ENCODE measurements at places on chromosomes 12 and 14.

DNA sequence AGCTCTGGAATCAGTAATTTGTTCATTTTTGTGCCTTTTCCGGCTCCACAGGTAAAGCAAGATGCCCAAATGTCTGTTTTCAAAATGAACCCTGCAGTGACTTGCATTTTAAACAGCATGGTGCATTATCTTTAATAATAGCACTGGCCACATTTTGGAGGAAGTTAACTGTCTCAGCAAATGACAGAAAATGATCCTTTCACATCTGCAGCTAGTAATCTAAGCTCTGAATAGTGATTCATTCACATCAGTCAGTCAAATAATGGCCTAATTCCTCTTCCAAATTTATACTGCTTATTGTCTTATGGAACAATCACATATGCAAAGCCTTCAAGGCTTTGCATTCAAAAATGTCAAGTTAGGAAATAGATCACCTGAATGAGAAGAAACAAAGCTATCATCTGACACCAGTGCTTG, 75.6 kb downstream of the PPM1H start:
- no peak for DNase-seq

DNA sequence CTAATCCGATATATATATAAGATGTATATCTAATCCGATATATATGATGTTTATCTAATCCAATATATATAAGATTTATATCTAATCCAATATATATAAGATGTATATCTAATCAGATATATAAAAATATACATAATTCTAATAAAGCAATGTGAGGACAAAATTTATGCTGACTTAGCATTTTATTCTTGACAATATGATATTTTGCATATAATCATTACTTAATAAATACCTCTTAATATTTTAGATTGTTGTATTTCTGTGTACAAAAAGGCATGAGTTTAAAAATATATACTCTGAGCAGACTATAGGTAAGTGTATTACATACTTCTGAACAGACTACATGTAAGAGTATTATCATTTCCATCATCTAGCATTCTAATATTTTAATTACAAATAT, 18.9 kb downstream of the GLIPR1L2 start:
- DNase-seq, result no peak

DNA sequence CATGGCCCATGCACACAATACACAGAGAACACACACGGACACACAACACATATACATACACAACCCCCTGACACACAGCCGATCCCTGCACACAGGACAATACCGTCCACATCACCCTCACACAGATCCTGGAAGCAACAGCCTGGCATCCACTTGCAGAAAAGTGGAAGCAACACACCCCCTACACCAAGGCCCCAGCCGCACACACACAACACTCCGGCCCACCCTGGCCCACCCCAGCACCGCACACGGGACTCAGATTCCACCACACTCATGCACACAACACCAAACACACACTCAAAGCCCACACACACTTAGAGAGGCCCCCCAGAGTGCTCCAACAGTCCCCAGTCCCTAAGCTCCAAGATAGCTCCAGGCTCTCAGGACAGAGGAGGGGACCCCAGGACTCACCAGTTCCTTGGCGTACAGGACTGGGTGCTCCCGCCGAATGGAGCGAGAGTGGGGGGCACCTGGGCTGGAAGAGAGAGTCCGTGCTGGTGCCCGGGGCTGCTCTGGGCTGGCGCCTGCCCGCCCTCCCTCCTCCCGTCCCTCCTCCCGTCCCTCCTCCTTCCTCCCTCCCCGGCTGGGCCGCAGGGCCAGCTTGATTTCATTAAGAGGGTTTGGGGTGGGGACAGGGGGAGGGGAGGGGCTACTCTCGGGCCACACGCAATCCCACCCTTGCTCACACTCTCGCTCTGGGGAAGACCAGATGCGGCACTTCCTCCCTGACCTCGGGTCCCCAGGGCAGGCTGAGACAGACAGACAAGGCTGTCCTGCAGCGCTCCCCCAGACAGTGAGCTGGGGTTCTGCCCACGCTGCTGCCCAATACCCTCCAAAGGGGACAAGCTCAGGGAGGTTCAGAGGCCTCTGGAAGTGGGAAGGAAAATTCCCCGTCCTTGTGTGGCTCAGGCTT, at the start of gene TMEM119:
Gene TMEM119 (minus strand): TSS at position 526 of the 913 bp plus-strand sequence. CDS start 5,701 bp downstream, outside the sequence.
- DNase-seq, result no peak

GRCh38 chr12:66365718-66366490, 63.6 kb downstream of the HELB start:
- no peak for DNase-seq

GRCh38 chr14:70622111-70622712, 19.5 kb upstream of the TTC9 start:
- no peak for DNase-seq

GRCh38 chr12:3418609-3419390, 72.2 kb upstream of the PRMT8 start:
- no peak for DNase-seq

GRCh38 chr14:80127466-80127865, 83.8 kb downstream of the DIO2 start:
- no peak for DNase-seq

- no peak for DNase-seq
These were observed 22.0 kb upstream of the LRIG3 start for GRCh38 chr12:58942345-58942744.

DNA sequence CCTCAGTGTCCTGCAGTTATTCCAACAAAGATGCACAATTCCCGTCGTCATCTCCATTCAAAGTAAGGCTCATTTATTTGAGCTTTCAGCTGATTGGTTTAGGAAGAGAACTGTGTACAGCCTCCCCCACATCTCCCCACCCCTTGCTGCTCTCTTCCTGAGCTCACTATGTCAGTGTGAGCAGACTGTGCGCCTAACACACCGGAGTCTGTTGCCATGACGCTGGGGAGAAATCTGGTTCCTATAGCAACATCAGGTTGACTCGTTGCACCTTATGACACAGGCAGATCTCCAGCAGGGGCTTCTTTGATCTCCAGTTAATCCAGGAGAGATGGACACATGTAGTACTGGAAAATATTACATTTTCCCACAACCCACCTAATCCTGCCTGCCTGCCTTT, 319.4 kb downstream of the CACNA1C start:
- no peak for DNase-seq

- DNase-seq, result no peak
These were observed 11.7 kb upstream of the RAD51AP1 start for GRCh38 chr12:4526923-4527546.

GRCh38 chr12:20309504-20310148, 58.7 kb upstream of the PDE3A start:
- DNase-seq, result no peak
